ENCODE measurements at places on chromosomes 6 and 20.

DNA sequence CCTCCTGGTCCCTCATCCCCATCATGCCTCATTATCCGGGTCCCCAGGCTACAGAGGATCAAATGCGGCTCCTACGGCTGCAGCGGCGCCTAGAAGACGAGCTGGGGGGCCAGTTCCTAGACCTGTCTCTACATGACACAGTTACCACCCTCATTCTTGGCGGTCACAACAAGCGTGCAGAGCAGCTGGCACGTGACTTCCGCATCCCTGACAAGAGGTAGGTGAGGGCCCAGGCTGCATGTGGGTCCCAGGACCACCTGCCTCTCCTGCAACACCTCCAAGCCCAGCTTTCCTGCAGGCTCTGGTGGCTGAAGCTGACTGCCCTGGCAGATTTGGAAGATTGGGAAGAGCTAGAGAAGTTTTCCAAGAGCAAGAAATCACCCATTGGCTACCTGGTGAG lies 8.2 kb upstream of the PTPRA start:
- no peak for DNase-seq

DNA sequence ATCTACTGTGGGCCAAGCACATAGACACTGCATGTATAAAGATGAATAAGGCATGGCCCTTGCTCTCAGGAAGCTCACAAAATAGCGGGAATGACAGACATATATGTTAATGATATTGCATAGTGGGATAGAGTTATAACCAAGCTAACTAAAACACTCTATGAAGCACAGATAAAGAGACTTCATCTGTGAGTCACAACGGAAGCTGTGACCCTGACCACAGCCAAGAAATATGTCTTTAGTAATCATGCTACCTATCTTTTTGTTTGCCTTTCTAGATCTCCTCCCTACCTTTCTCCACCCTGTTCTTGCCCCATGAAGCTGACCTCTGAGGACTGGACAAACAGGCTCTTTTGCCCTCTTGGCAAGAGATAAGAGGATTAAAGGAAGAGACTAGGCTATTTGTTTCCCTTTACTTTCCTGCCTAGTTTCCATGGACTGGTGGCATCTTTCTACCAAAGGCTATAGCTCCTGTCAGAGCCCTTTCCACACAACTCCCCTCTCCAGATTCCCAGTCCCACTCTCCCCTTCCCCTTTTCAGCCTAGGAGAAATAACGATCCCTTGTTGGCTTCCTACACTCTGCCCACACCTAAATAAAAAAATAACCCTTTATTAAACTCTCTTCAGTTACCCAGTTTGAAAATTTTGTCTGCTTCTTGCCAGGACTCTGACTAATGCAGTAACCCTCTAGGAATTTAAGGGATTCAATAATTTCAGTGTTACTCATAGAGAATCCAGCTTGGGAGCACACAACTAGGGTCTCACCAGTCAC lies 504.9 kb upstream of the MARCKS start:
- no peak for DNase-seq

- no peak for DNase-seq
These were observed 450.2 kb downstream of the CDC5L start for GRCh38 chr6:44837741-44838140.

GRCh38 chr6:105981002-105981887 lies 104.9 kb upstream of the PRDM1 start:
- DNase-seq: no peak

DNA sequence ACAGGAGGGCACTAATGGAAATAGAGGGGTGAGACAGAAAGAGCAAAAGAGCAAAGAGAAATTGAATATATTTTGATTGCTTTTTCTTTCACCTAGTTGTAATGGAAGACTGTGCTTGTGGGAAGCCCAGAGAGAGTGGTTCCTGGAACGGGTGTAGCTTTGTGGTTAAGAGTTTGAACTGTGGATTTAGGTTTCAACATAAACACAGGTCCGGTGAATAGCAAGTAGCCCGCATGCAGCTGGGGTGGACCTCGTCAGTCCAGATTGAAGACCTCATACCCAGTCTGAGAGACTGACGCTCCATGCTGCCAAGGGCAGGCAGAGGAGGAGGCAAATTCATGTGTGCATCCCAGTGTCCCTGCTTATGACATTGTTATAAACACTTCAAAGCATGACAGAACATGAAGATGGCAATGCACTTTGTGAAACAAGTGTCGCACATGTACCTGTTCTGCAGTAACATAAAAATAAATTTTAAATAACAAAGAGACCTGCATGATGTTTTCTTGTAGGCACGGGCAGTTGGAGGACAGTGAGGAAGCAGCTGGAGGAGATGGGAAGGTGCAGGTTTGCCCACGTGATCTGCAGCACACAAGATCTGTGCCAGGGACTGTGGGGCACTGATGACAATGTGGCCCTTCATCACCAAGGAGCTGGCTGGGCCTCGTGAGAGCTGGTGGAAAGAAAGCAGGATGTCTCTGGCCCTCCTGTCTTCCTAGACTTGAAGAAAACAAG lies 220.5 kb upstream of the SSTR4 start:
- no peak for DNase-seq

- DNase-seq: no peak
These were observed 5.1 kb downstream of the IGF2R start for GRCh38 chr6:159973951-159974350.

DNA sequence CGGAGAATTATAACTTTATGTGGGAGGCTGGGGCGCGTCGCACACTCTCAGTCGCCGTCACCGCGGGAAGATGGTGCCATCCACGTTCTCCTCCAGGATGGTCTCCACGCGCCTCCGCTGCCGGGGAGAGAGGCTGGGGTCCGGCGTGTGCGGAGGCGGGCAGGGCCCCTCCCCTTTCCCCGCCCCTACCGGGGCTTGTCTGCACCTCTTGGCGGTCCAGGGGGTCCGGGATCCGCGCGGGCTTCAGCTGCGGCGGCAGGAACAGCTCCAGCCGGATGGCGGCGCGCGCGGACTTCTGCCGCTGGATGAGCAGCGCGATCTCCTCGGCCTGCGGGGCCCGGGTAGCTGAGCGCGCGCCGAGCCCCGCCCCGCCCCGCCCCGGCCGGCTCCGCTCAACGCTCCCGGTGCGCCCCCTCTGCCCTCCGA lies 807 bp downstream of the LKAAEAR1 start:
- DNase-seq: no peak

- no peak for DNase-seq
These were observed 42.2 kb downstream of the TBC1D7 start for GRCh38 chr6:13286181-13286580.

DNA sequence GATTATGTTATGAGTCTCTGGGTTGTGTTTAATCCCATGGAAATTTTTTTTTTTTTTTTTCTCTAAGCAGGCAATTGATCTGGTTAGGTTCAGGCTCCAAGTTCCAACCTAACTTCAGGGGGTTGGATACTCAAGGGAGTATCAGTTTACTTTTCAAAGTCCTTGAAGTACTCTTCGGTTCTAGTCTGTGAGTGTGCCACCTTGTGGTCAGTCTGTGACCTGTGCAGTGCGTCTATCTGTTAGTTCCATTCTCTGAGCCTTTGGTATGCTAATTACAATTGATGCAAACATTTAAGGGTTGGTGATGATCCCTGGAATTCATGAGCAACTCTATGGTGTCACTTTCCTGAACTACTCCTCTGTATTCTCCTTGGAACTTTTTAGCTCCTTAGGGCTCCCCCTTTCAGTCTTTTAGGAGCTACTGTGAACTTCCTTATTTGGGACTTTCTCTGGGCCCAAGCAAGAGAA lies 342.0 kb downstream of the SOX4 start:
- no peak for DNase-seq

DNA sequence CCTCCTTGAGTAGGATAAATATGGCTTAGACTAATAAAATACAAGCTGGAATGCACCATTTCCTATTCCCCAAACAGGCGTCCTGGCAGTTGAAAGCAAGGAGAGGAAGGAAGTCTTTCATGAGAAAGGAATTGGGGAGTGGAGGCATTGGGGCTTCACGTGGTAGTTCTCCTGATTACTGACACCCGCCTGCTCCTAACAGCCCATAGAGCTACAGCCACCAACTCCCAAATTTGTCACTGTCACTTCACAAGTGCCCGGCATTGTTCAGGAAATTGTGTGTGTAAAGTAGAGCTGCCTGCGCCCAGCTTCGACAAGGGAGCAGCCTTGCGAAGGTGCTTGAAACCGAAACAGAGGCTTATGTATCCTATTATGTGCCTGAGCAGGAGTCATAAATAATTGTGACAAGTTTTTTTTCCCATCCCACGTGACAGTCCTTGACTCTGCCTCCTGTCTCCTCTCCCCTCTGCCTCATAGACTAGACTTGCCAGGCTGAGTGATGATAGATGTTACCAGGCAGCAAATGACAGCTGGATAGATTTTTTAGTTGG lies 301.7 kb upstream of the ZFP64 start:
- DNase-seq: no peak

- DNase-seq: no peak
These were observed 55.5 kb downstream of the RFX6 start for GRCh38 chr6:116932496-116932895.

GRCh38 chr20:23517719-23518118 lies 26.8 kb downstream of the CST8 start:
- no peak for DNase-seq

DNA sequence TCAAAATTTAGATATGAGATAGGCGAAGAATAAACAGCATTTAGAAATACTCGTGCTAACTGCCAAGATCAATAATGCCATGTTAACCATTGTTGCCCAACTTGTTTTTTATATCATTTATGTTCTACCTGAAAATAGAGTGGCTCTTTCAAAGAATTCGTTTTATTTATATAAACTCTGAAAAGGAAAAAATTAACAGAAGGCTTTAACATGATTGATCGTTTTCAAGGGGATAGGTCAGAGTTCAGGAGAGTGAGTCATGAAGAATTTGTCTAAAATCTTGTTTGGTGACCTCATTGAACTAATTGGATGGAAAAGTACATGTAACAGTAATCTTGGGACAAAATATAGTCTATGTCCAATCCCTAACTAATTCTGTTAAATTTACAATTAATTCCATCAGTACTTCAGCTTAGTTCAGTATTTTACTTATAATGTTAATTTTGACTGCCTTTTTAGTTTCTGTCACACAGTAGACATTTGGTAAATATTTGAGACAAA lies 11.1 kb upstream of the ELOVL2 start:
- DNase-seq: no peak

DNA sequence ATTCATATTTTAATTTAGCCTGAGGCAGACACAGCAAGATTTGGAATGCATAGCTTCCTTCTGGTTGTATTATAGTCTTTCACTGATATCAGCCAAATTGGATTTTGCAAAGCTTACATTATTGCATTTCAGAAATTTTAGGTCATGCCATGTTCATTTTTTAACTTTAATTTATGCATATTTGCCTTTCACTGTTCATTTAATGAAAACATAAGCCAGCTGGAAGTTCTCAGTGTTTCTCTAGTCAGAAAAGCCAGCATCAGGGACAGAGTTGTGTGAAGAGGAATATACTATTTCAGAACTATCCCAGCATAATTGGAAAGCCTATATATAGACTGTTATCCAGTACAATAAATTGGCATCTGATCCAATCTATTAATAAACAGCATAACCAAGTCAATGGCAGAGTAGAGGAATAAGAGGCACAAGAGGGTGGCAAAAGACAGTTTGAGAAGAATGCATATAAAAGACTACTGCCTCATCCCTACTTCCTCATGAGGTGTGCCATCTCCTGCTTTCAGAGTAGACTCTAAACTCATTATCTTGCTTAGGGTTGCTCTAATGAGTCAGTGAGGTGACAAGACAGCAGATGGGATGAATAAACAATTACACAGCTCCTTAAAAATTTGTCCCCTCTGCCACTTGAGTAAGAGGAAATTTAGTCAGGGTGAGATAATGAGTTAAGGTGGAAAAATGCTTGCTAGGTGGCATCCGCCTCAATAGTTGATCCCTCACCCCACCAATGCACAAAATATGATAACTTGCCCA lies 159.8 kb upstream of the HCRTR2 start:
- no peak for DNase-seq

GRCh38 chr6:18349386-18349785 lies 37.8 kb upstream of the RNF144B start:
- DNase-seq: no peak

DNA sequence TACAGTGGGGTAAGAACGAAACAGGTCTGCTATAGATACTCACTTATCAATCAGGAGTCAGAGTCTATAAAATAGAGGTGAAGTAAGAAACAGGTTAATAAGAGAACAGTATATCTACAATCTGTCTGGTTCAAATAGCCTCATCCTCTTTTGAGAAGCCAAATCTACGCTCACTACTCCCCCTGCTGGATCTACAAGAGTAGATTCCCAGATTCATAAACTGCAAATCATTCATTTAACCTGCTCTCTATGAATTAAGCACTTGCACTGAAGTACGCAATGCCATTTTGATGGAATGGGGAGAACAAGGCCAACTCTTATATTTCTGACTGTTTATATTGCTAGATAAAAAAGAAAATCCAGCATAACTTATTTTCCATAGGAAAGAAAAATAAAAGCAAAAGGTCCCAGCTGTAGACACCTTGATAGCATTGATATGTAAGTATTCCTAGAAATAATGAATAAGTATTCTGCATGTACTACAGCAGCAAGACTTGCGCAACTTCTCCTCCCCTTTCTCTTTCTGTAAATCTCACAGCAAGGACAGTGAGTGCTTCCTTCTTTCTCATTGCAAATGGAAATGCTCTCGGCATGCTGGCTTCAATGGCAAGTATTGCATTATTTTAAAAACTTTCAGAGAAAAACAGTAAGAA lies 92.3 kb downstream of the RFX6 start:
- no peak for DNase-seq

DNA sequence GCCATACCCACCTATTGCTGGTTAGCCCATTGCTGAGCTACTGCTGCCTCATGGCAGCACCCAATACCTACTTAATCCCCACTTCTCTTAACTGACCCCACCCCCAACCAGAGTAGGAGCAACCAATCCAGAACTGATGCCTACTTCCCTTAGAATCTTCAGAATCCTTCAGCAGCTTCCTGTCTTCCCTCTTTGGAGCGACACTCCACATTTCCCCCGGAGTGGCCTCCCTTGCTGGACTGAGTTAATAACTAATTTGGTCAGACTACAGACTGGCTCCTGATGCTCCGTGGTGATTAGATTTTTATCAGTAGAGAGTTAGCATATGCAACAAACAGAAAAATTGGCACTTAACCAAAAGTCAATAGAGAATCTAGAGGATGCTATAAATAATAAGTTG lies 51.2 kb upstream of the UBR2 start:
- no peak for DNase-seq

DNA sequence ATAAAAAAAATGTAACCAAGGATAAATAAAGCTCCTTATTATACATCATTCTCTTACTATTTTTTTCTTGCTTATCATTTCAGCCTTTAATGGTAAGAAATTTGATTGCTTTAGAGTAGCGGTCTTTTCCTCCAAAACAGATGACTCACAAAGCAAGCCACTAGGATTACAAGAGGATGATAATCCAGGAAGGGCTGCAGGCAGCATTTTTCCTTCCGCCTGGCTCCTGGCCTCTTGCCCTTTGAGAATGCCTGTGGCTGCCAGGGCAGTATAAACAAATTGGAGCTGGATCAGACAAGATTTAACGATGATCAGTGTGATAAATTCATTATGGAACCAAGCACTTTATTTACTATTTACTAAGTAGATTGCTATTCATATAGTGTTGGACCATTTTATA lies 9.7 kb upstream of the FBXL4 start:
- DNase-seq: no peak

DNA sequence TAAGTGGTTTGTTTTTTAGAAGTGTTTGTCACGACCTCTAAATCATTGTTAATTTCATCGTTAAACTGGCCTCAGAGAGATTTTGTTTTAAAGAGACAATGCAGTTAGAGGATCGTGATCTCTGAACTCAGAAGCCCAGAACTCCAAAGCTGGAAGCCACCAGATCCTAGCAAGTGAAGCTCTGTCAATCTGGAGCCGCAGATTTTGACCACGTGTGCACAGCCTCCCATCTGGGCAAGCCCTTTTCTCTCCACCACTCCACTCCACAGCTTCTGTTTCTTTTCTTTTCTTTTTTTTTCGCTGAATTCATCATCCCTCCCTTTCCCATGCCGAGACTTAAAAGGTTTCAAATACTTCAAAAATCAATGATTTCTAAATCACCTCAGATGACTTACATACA lies 142.2 kb upstream of the ESR1 start:
- DNase-seq: no peak

All from AG09309 (cell line).